ENCODE measurements at places on chromosomes 4 and X. TPM values are rescaled to one million over a fixed set of nuclear protein-coding genes. Genes with fewer than 3 reads are reported as not detected.

- DNase-seq: no peak
Observed at GRCh38 chrX:110182362-110182761, 135.5 kb downstream of the AMMECR1 start.

DNA sequence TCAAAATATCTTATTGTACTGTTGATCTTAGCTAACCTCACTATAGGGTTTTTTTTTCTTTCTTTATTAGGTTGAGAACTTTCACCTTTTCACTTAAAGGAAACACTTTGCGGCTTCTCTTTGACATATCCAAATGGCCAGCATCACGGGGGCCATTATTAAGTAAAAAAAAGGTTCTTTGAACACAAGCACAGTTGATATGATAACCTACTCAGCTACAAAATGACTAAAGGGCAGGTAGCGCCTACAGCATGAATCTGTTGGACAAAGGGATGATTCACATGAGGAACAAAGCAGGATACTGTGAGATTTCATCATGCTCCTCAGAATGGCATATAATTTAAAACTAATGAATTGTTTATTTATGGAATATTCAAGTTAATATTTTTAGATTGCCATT, 119.6 kb downstream of the CCSER1 start:
- DNase-seq: no peak

GRCh38 chr4:58247792-58248191, 1137.6 kb upstream of the IGFBP7 start:
- no peak for DNase-seq

DNA sequence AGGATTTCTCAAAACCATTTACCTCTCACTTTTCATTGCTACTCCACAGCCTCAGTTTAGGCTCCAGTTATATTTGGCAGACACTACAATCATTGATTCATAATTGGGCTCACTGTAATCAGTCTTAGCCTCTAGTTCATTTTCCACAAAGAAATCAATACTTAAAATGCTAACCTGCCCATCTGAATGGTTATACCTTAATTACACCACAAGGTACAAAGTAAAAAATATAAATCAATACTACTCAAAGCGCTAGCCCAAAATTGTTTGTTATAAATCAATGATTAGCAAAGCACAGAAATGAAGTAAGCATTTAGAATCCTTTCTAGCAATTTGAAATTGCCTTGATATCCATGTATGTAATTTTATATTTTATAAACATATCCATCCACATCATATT, 222.6 kb upstream of the NDST3 start:
- DNase-seq: no peak

DNA sequence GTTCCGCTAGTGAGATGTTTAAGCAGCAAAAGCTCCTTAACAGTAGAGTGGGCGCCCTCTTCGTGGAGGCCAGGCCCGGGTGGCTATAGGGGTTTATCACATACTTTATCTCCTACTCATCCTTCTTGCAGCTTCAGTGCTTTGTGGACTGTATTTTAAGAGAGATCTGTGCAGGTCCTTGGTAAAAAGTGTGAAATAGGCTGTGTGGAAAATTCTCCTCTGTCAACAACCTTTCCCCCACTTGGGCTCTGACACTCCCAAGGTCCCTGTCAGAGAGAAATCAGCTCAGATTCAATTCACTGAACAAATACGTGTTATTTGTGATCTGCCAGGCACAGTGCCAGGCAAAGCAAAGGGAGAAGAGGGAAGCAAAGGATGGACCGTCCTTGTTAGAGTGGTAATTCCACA, 214.3 kb upstream of the PPARGC1A start:
- no peak for DNase-seq

HELT gene
- total RNA-seq: not detected

- no peak for DNase-seq
Observed at GRCh38 chr4:111031001-111031579, 408.2 kb upstream of the PITX2 start.

DNA sequence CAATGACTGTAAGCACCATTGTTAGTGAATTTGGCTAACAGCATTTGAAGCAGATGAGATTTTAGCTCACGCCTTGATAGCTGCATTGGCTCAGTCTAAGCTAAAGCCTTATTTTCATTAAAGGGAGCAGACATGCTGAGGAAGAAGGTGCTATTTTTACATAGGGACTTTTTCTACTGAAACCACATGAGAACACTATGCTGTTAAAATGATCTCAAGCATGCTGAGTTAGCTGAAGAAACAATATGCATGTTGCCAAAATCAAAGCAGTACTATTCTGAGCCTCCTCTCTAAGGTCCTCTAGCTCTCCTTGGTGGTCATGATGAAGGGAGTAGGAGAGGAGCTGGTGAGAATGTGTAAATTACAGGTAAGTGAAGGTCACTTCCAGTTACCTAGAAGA, 134.4 kb upstream of the JADE1 start:
- no peak for DNase-seq

TLL1 gene
- total RNA-seq: 1.5 TPM

DNA sequence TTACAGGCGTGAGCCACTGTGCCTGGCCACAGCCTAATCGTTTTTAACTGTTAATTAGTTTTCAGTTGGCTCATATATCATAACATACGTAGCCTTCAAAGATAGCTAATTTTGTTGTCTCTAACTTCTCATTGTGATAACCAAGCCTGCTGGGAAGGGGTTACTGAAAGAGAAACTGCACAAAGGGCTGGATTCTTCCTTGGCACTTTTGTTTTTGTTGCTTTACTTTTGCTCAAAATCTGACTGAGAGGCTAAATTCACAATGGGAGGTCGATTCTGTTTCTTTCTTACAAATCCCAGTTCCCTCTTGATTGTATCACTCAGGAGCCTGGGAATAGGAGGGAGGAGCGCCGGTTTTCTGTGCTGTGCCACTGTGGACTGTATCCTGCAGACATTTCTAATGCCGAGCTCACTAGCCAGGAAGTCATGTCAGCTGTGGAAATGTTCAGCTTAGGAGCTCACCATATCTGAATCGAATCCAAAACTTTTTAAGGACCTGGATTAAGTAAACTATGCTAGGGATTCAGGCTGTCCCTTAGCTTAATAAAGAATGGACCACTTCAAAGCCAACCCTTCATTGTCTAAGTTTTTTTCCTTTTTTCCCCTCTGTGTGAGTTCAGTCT, 120.5 kb upstream of the FAT1 start:
- no peak for DNase-seq

GRCh38 chrX:107675823-107676555, 47.7 kb downstream of the PRPS1 start:
- DNase-seq: no peak

GRCh38 chr4:155805016-155805415, 46.2 kb downstream of the GUCY1B1 start:
- no peak for DNase-seq
